ENCODE measurements at places on chromosomes 13 and 19.

DNA sequence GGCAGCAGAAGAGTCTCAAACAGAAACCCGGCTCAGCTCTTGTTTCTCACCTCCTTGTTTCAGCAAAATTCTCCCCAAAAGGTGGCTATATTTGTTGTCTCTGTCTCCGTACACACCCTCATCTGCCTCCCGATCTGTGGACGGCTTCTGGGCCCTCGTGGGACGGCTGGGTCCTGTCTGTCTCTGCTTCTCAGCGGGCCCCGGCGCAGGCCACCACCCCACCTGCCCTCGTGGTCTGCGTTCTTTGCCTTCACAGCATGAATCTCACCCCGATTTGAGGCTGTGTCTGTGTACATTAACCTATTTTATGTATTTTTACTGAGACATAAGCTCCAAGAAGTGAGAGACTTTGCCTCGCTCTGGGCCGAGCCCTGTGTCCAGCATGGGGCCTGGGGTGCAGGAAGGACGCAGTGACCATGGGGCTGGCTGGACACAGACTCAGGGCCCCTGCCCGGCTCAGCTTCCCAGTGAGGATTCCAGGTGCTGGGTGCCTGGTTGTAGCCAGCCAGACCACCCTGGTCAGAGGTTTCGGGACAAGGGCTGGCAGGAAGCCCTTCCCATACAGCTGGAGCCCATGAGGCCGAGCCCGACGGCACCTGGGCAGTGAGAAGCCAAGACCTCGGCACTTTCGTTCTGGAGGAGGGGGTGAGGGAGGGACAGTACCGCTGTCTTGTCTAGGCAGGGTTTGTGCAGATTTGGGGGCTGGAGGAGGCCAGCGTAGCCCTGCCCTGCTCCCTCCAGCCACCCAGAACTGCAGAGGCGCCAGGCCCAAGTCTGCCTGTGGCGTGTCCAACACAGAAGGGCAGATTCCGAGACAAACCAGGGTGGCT is 78.5 kb upstream of the MCF2L start:
- no peak for DNase-seq

GRCh38 chr13:27644302-27644701 is 22.6 kb downstream of the POLR1D start:
- DNase-seq, result no peak

- no peak for DNase-seq
These were observed 27.4 kb upstream of the SIAH3 start for GRCh38 chr13:45878966-45879365.

DNA sequence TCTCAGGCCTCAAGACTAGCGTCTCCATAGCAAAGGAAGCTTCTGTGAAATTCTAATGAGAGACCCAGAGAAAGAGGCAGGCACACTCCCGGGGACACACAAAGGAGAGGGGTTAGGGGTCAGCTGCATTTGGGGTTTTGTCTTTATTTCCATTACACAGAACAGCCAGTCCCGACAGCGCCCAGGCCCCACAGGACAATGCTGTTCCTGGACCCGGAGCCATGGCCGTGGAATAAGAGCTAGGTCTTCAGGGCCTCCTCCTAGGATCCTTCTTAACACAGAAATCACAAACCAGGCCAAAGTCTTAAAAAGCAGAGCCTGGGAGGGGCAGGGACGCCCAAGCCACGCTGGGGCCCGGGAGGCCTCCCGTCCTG is 22.8 kb downstream of the KCTD15 start:
- no peak for DNase-seq

- no peak for DNase-seq
These were observed 2.0 kb downstream of the EXOC3L2 start for GRCh38 chr19:45243144-45243732.

DNA sequence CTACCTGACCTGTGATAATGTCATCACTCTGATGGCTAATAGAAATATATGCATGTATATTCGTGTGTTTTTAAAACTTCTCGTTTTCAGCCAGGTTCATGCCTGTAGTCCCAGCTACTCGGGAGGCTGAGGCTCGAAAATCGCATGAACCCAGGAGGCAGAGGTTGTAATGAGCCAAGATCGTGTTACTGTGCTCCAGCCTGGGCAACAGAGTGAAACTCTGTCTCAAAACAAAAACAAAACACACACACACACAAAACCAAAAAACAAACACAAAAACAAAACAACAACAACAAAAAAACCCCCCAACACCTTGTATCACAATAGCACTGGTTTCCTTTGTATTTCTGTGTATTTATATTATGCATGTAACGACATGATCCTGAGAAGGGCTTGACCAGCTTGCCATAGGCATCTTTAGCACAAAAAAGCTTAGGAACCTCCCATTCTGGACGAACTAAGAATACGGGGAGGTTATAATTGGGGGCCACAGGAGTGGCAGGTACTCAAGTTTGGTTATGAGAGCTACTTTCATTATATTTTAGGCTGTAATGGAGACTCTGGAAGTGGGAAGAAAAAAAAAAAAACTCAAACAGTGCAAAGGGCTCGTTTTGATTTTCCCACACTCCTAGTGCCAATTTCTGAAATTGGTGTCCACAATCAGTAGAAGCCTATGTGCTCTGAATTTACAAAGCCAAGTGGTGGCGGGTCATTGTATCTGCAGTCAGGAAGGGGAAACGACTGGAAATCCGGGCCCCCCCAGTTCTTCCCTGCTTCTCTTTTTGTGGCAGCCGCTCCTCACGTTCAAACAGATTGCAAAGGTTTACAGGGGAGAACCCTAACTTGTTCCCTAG is 1.2 kb upstream of the ACP7 start:
- DNase-seq, result no peak

DNA sequence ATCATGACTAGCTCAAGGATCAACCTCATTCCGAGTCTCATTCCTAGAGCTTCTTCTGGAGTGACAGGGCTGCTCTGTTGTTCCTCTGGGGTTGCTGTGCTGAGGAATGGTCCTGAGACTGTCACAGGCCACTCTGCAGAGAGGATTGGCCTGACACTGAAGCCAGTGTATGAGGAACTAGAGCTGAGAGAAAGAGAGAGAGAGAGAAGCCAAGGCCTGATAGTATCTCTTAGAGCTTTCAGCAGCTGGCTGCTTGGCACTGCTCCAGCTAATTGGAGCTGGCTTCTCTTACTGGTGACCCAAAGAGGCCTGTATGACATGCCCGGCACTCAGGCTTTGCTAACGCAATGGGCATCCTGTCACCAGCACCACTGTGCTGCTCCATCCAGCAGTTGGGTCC is 73.4 kb upstream of the FLT1 start:
- no peak for DNase-seq

DNA sequence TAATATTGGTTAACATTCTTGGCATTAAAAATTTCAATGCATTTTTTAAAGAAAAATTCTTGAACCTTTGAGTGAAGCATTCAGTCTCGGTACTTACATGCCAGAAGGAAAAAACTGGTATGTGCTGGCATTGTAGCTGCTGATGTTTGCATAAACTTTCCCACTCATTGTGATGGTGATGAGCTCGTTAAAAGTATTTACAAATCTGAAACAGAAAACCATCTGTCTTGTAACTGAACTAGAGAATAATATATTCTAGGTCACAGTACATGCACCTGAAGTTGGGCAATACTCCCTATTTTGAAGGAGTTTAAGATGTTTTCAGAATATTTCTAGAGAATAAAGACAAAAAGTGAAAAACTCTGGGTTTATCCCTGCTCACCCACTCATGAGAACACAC is 64.1 kb downstream of the SLC15A1 start:
- DNase-seq, result no peak

GRCh38 chr13:110944121-110944967 is 29.5 kb upstream of the ANKRD10 start:
- no peak for DNase-seq

GRCh38 chr19:35932291-35932936 is 3.8 kb upstream of the LRFN3 start:
- DNase-seq, result no peak

DNA sequence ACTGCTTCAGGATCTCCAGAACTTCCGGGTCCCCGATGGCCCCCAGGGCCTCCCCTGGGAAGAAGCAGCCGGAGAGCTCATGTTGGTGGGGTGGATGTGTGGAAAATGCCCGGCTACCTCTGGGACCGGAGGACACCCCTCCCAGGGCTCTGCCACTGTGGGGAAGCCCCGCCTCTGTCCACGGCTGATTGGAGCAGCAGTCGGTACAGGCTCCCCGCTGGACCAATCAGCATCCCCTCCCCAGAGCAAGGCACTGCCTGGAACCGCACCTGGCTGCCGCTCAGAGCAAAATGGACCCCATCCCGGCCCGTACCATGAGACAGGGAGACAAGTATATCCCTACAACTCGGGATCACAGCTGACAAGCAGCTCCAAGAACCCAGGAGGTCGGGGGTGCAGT is 6.4 kb downstream of the DOHH start:
- DNase-seq, result no peak

DNA sequence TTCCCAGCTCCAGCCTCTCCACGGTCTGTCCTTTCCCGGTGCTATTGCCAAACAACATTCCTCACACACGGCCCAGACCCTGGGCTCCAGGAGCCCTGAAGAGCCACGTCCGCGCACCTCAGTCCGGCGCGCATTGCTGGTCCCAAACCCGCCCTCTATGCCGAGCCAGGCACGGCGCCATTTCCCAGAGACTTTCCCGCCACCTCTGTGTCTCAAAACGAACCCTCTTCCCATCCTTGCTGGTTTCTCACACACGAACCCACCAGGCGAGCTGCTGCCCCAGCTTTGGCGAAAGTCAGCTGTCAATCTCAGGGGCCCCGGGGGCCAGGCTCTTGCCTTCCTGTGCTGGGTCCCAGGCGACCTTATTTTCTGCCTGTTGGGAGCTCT is 28.0 kb upstream of the F7 start:
- no peak for DNase-seq

DNA sequence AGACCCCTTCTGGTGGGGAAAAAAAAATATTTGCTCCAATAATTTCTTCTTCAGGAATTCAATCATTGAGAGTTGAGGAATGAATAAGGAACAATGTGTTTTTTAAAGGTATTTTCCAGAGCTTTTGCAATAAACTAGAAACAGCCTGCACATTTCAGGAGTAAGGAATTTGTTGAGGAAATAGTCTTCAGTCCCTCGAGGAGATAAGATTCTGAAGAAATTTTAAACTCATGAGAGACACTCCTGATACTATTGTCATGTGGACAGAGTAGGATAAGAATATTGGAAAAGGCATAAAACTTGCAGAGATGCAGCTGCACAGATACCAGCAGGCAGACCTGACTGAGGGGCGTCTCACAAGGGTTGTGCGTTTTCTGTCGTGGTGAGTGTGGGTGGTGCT is 36.6 kb downstream of the COMP start:
- no peak for DNase-seq

- no peak for DNase-seq
These were observed 41.0 kb upstream of the ZNF91 start for GRCh38 chr19:23436318-23436717.

Data from GM18507 (cell line).